Stimulated activated CD8-positive, alpha-beta memory T cell treated with anti-CD3 and anti-CD28 coated beads, Interleukin-15, amount 100 ng/mL, for 1 hour (primary cell): ENCODE measurements at places on chromosomes 6 and 20.

DNA sequence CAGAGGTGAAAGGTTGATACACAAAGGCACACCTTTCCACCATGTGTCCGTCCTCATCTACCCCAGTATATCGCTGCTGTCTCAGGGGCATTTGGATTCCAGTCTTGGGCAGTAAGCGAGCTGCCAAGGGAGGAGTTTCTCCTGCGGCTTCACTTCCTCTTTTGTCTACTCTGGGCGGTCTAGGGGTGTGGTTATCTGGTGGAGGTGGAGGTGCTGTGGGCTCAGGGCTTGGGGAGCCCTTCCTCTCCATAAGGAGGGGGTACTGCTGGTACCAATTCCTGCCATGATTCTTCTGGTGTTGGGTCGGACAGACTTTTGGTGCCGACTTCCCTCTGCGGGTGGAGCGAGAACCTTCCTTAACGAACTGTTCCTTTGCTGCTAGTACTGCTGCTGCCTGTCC, 31.9 kb upstream of the FABP7 start:
- DNase-seq, result no peak

DNA sequence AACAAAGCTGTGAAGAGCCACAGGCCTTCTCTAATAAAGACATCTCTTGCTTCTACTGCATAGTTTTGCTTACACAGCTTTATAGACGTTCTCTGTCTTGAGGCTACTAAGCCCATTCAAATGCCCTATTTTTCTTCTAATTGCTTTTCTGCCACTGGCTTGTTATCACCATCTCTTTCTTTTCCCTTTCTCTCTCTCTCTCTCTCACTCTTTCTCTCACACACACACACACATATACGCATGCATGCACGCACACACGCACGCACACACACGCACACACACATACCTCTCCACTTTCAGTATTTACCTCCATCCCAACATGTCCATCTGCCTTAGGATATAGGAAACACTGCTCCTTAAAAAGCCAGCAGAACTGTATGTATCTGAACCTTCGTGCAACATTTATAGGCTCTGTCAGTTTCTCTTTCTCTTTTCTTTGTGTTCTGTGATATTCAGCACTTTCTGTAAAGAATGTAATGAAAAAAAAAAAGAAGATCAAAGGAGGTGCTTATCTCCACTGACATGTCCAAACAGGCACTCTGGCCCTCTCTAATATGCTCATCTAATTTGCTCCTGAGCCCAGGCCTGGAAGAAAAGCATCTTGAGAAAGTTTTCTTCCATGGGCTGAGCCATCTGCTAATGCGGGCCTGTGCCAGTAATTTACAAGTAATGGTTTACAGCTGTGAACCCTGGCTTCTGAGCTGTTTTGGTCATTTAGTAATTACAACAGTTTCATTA, 1046.7 kb upstream of the MAP3K7 start:
- DNase-seq, result no peak

- DNase-seq, result no peak
Observed at GRCh38 chr6:85684809-85685171, 42.1 kb upstream of the SYNCRIP start.

DNA sequence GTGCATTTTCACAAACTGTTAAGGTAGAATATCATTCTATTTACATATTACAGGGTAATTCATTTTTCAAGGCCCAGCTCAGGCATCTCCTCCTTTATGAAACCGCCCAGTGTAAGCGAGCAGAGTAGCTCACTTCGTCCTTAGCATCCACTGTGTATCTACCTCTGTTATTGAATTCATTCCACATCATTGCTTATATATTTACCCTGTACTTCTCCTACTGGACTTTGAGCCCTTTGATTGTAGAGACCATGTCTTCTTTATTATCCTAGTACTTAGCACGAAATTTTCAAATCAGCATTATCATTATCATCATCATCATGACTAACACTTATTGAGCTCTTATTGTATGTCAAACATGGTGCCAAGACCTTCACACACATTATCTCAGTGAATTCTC, 76.7 kb downstream of the FRK start:
- no peak for DNase-seq

GRCh38 chr6:69098910-69099309, 463.8 kb downstream of the ADGRB3 start:
- no peak for DNase-seq
